ENCODE measurements at places on chromosomes 12 and 14.

DNA sequence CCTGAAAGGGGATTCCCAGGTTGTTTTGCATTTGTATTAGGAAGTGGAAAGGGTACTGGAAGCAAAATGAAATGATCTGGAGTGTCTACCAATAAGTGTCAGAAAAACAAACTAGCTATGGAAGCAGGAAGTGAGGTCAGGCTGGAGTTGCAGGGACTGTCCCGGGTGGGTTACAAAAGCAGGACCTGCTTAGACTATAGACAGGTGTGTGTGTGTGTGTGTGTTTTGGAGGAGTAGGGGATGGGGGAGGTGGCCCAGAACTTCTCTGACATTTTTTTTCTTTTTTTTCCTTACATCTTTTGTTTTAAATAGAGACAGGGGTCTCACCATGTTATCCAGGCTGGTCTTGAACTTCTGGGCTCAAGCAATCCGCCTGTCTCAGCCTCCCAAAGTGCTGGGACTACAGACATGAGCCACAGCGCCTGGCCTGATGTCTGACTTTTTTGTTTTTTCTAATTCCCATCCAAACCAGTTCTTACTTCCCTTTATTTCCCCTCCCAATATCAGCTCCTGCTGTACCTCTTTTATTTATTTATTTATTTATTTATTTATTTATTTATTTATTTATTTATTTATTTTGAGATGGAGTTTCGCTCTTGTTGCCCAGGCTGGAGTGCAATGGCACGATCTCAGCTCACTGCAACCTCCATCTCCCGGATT is 512 bp upstream of the RND1 start:
- DNase-seq, result no peak

GRCh38 chr12:128861226-128862016 is 8.1 kb downstream of the GLT1D1 start:
- DNase-seq, result no peak

DNA sequence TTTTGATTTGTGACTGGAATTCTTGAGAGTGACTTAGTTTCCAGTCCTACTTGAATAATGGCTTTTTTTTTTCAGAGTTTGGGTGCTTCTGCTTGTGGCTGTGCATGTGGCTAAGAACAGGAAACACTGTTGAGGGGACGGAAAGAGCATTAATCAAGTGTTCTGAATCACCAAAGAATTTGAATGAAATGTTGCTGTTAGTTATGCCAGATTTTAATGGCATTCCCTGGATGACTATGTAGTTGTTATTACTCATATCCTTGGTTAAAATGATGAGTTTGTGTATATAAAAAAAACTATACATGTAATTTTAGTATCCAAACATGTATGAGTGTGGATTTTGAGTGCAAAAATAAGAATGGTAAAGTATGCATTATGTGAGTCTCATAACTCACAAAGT is 347.9 kb downstream of the BCAT1 start:
- no peak for DNase-seq

- DNase-seq, result no peak
These were observed 7.6 kb downstream of the SLC7A8 start for GRCh38 chr14:23175823-23176222.

DNA sequence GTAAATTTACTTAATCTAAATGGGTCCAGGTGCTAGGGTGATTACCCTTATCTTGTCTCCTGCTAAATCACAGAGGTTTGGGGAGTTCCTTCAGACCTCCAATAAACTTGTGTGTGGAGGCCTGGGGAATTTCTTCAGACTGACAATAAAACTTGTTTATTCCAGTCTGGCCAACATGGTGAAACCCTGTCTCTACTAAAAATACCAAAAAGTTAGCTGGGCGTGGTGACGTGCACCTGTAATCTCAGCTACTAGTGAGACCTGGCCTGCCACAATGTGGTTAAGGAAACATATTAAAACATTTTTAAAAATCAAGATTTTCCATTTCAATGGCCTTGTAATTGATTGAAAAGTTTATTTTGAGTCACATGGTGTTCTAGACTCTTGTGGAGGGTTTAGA is 126.9 kb upstream of the FGD4 start:
- no peak for DNase-seq

- DNase-seq, result no peak
These were observed 311.9 kb downstream of the DAD1 start for GRCh38 chr14:22276913-22277816.

- no peak for DNase-seq
These were observed 133.2 kb upstream of the DDHD1 start for GRCh38 chr14:53286301-53286700.

DNA sequence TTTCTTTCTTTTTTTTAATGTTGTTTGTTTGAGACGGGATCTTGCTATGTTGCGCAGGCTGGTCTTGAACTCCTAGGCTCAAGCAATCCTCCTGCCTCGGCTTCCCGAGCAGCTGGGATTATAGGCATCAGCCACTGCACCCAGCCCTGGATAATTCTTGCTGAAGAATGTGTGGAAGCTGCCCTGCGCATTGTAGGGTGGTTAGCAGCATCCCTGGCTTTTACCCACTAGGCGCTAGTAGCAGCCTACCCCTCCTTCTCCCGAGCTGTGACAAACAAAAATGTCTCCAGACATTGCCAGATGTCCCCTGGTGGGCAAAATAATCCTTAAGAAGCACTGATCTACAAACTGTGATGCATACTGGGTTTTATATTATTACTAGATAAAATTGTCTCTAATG is 6.6 kb downstream of the DCAF4 start:
- DNase-seq, result no peak

GRCh38 chr12:53077030-53077429 is 2.2 kb downstream of the SPRYD3 start:
- no peak for DNase-seq

DNA sequence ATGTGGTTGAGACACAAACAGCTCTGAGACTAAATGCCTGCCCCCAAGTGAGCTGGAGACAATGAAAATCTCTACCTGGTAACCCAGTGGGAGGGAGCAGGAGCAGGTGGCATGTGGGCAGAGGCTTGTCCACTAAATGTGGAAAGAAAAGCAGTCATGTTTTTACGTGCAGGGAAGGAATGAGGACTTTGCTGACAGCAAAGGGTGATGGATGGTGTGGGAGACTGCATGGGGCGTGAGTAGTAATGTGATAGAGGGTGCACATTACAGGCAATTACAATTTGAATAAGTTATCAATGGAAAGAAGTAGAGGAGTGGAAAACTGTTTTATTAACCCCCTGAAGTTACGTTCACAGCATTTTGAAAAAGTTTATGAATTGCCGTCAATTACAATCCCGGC is 176.6 kb downstream of the NRXN3 start:
- DNase-seq, result no peak

GRCh38 chr12:76694369-76694768 is 69.5 kb upstream of the ZDHHC17 start:
- DNase-seq, result no peak

- no peak for DNase-seq
These were observed 1.8 kb upstream of the PAH start for GRCh38 chr12:102918840-102919239.

GRCh38 chr14:29144621-29145020 is 378.0 kb downstream of the FOXG1 start:
- DNase-seq, result no peak

- no peak for DNase-seq
These were observed 501 bp downstream of the RIMKLB start for GRCh38 chr12:8698132-8698851.

- DNase-seq, result no peak
These were observed 752 bp downstream of the DACT1 start for GRCh38 chr14:58638231-58639197.

GRCh38 chr14:38838049-38838978 is 264.7 kb downstream of the SEC23A start:
- no peak for DNase-seq

GRCh38 chr12:119090865-119091264 is 87.9 kb upstream of the HSPB8 start:
- DNase-seq, result no peak

DNA sequence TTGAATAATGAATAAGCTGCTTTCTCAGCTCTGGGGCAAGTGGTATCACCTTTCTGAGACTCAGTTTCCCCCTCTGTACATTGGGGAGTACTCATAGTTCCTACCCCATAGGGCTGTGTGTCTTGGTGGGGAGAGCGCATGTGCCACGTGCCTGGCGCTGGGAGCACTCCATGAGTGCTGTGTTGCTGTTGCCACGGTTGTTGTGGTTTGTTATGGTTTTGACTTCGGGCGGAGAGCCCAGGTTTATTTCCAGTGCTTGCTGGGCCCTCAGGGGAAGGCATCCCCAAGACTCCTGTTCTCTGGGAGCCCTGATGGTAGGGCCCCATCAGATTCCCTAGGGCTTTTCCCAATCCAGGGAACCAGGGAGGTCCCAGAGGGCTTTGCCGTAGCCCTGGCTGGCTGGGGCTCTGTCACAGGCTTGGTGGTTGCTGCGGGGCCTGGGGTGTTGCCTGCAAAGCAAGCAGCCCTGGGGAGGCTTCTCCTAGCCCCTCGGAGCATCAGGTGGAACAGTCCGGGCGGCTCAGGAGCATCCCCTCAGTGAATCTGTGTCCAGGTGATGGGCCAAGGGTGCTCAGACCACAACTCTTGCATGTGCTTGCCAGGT is 18.6 kb downstream of the SH2B3 start:
- no peak for DNase-seq

DNA sequence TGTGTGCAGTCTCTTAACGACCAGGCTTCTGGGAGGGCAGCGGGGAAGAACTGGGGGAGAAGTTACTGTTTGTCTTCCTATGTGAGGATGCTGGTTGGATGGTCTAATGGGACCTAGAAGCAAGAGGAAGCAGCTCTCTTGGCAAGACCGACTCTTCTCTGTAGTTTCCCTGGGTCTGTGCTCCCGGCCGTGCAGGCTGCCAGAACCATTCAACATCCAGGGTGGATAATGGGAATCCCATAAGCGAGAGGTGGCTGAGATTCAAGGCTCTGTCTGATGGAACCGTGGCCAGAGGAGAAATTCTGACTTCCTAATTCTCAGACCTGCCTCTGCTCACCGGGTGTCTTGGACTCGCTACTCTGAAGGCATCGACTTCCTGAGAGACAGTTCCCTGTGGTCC is 561.0 kb upstream of the TBX3 start:
- DNase-seq, result no peak

DNA sequence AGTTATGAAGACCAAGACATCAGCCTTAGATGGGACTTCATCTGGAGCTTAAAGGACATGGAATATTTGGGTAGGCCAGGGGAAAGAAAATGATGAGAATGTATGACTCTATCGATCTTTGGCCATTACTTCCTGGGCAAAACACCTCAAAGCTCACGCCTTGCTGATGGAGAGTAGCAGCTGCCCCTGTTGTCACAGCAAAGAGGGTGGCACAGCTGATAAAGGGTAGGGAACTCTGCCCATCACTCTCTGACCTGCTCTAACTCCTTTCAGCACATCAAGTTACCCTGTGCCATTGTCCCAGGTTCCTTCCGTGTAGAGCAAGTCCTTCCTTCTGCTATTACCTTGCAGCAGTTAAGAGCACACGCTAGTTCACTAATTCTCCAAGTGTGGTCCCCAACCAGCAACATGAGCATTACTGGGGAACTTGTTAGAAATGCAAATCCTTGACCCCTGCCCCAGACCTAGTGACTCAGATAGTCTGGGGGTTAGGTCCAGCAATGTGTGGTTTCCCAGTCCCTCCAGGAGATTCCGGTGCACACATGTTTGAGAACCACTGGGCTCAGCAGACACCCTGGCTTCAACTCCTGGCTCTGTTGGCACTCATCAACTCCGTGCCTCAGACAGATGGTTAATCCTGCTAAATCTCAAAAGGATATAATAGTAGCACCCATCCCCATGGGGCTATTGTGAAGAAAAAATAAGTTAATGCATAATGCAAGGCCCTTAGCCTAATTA is 93.7 kb upstream of the EEA1 start:
- DNase-seq, result no peak

DNA sequence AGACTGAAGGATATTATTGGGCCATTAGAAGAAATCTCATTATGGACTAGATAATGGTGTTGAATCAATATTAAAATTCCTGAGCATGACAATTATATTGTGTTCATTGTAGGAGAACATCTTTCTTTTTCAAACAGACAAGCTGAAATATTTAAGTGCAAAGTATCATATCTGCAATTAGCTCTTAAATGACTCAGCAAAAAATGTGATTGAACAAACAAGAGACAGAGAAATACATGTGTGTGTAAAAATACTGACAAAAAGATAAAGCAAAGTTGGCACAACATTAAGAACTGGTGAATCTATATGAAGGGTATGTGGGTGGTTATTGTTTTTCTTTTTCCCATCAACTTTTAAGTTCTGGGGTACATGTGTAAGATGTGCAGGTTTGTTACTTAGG is 9.5 kb downstream of the CEP290 start:
- no peak for DNase-seq

GRCh38 chr12:25438638-25439037 is 114.4 kb downstream of the LMNTD1 start:
- DNase-seq, result no peak

DNA sequence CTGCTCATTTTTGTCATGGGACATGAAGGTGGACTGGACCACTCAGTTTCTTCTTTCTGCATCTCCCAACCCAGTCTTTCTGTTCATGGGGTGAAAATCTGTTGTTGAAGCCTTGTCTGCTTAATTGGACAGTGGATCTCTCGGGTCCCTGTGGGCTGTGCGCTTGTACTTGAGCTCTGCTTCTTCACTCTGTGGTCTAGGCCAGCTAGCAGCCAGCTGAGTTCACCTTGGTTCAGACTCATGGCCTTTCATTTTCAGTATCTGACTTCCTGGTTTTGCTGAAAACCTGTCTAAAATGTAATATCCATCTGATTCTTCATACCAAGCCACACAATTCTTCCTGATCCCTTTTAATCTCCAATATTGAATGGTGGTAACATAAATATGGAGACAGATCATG is 117.2 kb downstream of the LRRK2 start:
- DNase-seq, result no peak

DNA sequence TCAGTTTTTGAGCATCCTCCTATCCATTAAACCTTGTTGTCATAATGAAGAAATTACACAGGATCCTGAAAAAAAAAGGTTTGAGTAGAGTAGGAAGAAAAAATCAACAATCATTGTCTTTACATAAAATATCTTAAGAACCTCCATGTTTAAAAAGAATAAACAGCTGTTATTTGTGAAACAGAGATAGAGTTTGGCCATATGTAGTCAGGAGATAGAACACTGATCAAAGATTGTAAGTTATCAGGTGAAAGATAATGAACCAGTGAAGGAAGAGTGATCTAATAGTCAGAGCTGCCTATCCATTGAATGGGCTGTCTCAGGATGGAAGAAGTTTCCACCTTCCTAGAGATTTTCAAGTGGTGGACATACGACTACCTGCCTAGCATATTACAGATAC is 397.1 kb downstream of the SOX5 start:
- DNase-seq, result no peak

GRCh38 chr12:48110691-48111311 is 4.9 kb upstream of the SENP1 start:
- DNase-seq, result no peak

DNA sequence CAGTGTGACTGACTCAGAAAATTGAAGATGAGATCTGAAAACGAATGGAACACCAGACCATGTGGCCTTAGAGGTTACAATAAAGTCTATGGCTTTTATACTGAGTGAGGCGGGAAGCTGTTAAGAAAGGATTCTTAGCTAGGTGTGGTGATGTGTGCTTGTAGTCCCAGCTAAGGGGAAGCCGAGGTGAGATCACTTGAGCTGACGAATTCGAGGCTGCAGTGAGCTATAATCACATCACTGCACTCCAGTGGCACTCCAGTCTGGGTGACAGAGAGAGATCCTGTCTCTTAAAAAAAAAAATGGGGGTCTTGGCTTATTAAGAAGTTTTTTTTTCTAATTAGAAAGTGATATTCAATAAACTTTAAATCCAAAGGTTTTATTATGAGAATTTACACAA is 678.6 kb downstream of the TMTC2 start:
- no peak for DNase-seq

Measured in stimulated activated CD8-positive, alpha-beta memory T cell treated with anti-CD3 and anti-CD28 coated beads, Interleukin-7, amount 100 ng/mL, for 1 hour (primary cell).